ENCODE measurements at places on chromosomes 6 and 20. TPM values are rescaled to one million over a fixed set of nuclear protein-coding genes. Genes with fewer than 3 reads are reported as not detected.

- DNase-seq = no peak
These were observed 90.1 kb downstream of the PXDC1 start for GRCh38 chr6:3661390-3661789.

PNLDC1 gene
- total RNA-seq = not detected

HCRTR2 gene
- not detected for total RNA-seq

ELOVL2 gene
- total RNA-seq = 6.0 TPM

GRCh38 chr6:24802271-24803059 lies 3.7 kb upstream of the ARMH2 start:
- no peak for DNase-seq

TFAP2D gene
- not detected for total RNA-seq

GRCh38 chr6:121485359-121485811 lies 49.9 kb downstream of the GJA1 start:
- DNase-seq = no peak

DNA sequence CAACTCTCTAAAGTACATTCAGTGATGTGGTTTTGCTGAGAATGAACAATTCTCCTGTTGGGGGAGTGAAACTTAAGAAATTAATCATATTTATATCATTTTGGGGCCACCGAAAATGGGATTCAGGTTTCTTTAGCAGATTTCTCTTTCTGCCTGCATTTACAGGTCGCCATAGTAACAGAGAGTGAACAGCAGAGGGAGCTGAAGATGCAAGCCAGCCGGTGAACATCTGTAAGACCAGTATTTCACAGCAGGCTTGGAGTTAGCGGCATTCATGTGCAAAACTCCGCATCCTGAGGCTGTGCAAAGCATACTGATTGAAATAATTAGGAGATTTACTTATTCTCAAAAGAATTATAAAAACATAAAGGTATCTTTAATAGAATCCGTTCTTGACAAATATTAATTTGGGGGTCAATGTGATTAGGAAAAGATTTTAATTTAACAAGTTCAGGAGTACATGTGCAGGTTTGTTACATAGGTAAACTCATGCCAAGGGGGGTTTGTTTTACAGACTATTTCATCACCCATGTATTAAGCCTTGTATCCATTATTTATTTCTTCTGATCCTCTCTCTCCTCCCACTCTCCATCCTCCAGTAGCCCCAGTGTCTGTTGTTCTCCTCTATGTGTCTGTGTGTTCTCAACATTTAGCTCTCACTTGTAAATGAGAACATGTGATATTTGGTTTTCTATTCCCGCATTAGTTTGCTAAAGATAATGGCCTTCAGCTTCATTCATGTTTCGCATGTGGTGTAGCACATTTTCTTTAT lies 17.8 kb upstream of the HSF2 start:
- DNase-seq = peak; percentile 24

HTR1E gene
- total RNA-seq = not detected

GRCh38 chr6:168546151-168546550 lies 105.2 kb downstream of the SMOC2 start:
- no peak for DNase-seq

DNA sequence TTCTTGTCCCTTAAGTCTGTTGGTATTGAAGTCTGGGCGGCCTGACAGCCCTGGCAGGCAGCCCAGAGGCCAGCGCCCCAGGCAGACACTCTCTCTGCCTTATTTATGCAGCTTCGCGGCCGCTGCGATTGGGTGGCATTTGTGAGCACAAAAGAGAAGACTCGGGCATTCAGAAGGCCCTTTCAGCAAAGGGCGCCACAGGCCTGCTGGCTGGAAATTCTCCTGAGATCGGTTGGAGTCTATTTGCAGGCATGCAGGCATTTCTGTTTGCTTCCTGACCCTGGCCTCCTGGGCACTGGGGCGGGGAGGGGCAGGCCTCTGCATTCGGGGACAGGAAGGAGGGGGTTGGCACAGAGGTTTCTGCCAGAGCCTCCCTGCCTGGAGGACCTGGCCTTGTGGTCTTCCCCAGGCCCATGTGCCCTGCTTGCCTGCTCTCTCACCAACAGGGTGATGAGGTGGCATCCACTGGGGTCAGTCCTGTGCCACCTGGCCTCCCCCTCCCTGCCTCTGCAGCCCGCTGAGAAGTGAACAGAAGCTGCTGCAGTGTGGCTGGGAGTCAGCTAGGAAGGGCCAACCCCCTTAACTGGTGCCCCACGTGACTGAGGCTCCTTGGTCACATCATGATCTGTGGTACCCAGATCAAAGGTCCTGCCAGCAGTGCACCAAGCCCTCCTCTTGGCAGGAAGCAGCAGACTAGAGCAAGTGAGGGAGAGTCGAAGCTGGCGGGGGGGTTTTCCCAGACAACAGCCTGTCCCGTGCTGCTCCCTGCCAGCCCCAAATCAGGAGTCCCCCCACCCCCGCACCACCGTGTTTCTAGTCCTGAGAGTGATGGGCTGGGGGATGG lies 16.6 kb upstream of the CCDC167 start:
- DNase-seq = no peak

DNA sequence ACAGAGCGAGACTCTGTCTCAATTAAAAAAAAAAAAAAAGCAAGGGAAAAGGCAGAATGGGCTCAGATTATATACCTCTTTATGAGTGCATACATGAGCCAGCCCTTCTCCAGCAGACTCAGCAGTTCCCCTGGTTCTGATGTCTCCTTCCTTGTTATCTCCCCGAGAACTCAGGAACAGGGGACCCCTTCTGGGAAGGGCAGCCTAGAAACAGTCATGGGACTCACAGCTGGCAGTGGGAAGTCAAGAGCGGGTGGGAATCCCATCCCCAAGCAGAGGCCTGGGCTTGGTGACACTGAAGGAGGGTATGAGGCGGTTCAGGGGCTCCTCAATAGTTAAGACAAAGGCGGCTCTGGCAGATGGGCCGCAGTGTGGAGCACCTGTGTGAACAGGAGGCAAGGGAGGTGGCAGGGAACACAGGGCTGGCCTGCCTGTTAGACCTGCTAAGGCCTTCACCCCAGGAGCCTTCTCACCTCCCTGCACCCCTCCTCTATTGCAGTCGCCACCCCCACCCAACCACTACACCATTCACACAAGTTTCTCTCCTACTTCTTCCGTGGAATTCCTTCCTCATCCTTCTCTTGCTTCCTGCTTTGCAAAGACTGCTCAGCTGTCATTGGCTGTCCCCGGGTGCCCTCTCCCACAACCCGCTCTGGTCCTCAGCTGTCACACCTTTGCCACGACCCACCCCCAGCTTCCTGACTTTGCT lies 29.7 kb upstream of the MDFI start:
- no peak for DNase-seq

TDP2 gene
- total RNA-seq = 65.6 TPM

DNAAF9 gene
- total RNA-seq = 29.9 TPM

SFTA2 gene
- 2.6 TPM for total RNA-seq

DNA sequence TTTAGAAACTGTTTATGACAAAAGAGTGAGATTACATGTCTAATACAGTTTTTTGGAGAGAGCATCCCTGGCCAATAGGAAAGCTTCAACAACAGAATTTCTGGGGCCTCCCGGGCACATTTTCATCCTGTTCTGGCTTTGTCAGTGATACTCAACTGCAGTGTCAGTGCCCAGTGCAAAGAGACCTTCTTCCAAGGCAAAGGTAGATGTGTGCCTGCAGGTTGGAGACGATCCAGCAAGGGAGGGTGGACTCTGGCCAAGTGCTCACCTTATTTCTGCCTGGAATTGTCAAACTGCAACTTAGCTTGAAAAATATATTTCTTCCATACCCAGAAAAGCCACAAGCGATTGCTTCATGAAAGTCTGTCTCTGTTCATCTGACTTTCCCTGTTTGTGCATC lies 211.6 kb upstream of the SNX9 start:
- DNase-seq = no peak

ENPP3 gene
- not detected for total RNA-seq

DNA sequence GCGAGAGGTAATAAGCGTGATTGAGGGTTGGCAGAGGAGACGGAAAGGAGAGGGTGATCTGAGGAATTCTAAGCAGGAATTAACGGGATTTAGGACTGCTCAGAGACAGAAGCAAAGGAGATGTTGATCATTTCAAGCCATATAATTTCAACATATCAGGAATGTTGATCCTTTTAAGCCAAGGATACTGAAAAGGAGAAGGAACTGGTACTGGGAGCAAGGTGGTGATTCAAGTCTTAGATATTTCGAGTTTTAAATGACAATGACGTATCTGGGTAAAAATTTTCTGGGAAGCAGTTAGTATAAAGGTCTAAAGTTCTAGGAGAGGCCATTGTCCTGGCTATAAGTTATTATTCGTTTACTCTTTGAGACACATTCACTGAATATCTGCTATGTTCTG lies 91.3 kb upstream of the OGFRL1 start:
- DNase-seq = no peak

GRCh38 chr20:18831830-18832499 lies 18.4 kb downstream of the SCP2D1 start:
- DNase-seq = no peak

- no peak for DNase-seq
These were observed 50.2 kb upstream of the IFNGR1 start for GRCh38 chr6:137269347-137269746.

- DNase-seq = no peak
These were observed 10.6 kb downstream of the ORC3 start for GRCh38 chr6:87600576-87600975.

- no peak for DNase-seq
These were observed 341.7 kb downstream of the CD83 start for GRCh38 chr6:14459315-14459714.

- no peak for DNase-seq
These were observed 7.4 kb downstream of the SNX9 start for GRCh38 chr6:157830354-157831017.

ADGRF1 gene
- total RNA-seq = 0.12 TPM

DNA sequence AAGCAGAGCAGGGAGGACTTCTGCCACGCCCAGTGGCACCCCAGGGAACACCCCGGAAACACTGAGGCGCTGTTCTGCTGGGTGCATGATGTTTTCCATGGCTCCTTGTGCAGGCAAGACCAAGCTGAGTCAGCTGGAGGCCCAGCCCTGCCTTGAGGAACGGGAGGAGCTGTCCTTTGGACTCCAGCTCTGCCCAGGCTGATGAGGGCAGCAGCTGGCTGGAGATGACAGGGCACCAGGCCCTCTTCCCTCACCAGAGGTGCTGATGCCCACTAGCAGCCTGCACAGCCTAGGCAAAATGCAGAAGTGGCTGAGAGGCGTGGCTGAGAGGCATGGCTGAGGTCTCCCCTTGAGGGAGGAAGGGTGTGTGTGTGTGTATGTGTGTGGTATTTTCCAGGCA lies 2.4 kb downstream of the C6orf132 start:
- no peak for DNase-seq

RNF39 gene
- total RNA-seq = not detected

PRKN gene
- total RNA-seq = 4.6 TPM

OSER1 gene
- total RNA-seq = 34.9 TPM

CARMIL1 gene
- 75.9 TPM for total RNA-seq

STX7 gene
- 40.5 TPM for total RNA-seq

BPIFB1 gene
- not detected for total RNA-seq

GRCh38 chr6:55726144-55726543 lies 147.2 kb upstream of the HMGCLL1 start:
- no peak for DNase-seq

Data from progenitor cell of endocrine pancreas (in vitro differentiated cells).